ENCODE measurements at places on chromosomes 2 and 18.

GRCh38 chr2:134301099-134301927 lies 47.4 kb downstream of the MGAT5 start:
- no peak for DNase-seq

- no peak for DNase-seq
These were observed 17.7 kb downstream of the SPIRE1 start for GRCh38 chr18:12639990-12640880.

GRCh38 chr2:64419596-64420165 lies 34.3 kb upstream of the LGALSL start:
- no peak for DNase-seq

- DNase-seq, result no peak
These were observed 2.9 kb downstream of the CASP10 start for GRCh38 chr2:201185863-201186262.

GRCh38 chr2:127052057-127052770 lies 54.7 kb downstream of the BIN1 start:
- DNase-seq, result no peak

GRCh38 chr2:237732070-237732469 lies 66.5 kb upstream of the RBM44 start:
- no peak for DNase-seq
